Sciatic nerve (tissue), 2 donors: ENCODE measurements at places on chromosomes 11 and 22. TPM values are rescaled to one million over a fixed set of nuclear protein-coding genes. Genes with fewer than 3 reads are reported as not detected.

- no peak for DNase-seq
Observed at GRCh38 chr11:129639300-129639699, 176.3 kb upstream of the TMEM45B start.

DNA sequence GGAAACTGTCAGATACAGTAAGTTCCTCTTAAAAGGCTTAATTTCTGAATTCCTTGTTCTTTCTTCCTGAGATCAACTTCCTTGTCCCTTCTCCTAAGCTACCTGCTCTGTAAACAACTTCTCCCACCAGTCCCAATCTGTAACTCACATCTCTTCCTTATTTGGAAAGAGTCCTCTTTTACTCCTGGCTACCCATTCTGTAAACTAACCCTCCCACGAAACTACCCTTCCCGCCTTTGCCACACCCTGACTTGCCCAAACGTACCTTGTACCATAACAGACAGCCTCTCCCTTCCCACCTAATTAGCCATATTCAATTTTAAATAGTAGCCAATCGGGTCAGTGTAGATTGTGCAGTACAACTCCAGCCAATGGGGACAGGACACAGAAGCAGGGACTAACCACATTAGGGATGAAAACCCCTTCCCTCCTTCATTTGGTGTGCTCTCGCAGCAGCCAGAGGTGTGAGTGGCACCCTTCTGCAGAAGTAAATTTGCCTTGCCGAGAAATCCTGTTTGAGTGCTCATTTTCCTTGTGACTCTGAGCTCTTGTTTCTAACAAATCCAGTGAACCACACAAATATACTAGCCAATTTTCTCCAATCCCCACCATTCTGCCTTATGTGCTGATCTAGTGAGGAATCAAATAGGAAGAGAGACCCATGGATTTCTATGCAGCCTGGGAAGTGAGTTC is 49.5 kb downstream of the ZNF280B start:
- no peak for DNase-seq

GRCh38 chr11:69971741-69972140 is 106.4 kb upstream of the ANO1 start:
- DNase-seq: no peak

DNA sequence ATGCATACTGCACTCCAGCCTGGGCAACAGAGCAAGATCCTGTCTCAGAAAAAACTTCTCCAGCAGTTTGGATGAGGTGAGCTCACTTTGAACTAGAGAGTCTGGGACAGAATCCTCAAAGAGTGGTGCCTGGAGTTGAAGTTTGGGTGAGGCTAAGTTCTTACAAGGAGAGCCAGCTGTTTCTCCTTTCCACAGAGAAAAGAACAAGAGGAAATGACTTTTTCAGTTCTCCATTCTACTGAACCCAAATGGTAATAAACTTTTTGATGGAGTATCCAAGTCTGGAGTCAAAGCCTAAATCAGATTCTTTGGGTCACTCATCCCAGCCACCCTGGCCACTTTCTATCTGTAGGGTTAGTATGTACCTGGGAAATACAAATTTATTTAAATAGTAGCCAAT is 102.7 kb downstream of the TRAF6 start:
- no peak for DNase-seq

- DNase-seq: no peak
Observed at GRCh38 chr11:83918476-83918875, 632.3 kb upstream of the CCDC90B start.

DNA sequence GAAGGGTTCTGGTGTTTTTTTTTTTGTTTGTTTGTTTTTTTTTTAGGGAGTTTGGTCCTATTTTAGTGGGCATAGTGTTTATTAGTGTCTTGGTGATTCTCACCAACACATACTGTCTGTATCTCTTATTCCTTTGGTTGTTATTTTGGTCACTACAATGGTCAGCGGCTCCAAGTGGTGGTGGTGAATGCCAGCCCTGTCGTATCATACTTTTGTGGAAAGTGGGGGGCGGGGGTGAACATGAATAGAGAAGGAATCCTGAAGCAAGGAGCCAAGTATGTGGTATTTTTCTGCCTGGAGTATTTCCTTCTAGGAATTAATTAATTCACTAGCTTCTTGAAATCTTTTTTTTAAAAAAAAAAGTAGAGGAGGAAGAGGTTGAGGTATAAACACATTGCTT is 79.6 kb downstream of the GRK3 start:
- no peak for DNase-seq

DNA sequence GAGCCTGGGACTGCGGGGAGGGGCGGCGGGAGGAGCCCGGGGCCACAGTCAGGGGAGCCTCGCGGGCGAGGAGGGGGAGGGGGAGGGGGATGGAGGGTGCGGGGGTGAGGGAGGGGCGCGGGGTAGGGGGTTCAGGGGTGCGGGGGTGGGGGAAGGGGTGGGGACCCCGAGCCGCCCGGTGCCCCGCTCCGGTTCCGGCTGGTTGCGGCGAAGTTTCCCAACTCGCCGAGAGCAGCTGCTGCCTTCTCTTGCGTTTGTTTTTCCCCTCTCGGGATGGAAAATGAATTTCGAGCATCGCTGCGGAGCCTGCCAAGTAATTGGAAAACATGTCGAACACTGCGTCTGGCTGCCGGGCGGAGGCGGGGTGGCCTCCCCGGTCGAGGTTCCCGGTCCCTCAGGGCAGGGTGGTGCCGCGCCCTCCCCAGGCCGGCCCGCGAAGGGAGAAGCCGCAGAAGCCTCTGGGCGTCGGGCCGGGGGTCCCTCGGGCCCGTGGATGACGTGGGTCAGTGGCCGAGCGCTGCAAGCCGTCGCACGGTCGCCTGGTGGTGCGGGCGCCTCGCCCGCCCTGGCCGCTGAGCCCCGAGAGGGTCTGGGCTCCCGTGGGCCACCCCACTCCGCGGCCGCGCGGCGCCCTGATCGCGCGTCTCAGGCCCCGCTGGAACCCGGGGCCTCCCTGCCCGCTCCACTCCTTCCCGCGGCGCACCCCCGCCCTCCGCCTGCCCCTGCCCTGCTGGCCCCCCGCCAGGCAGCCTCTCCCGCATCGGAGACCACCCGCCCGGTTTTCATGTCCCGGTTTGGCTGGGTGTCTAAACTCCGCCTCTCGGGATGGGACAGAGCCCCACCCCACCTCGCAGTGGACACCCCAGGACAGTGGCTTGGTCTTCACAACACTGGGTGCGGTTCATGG is 12.1 kb downstream of the SPATA19 start:
- DNase-seq: peak; percentile 74

DNA sequence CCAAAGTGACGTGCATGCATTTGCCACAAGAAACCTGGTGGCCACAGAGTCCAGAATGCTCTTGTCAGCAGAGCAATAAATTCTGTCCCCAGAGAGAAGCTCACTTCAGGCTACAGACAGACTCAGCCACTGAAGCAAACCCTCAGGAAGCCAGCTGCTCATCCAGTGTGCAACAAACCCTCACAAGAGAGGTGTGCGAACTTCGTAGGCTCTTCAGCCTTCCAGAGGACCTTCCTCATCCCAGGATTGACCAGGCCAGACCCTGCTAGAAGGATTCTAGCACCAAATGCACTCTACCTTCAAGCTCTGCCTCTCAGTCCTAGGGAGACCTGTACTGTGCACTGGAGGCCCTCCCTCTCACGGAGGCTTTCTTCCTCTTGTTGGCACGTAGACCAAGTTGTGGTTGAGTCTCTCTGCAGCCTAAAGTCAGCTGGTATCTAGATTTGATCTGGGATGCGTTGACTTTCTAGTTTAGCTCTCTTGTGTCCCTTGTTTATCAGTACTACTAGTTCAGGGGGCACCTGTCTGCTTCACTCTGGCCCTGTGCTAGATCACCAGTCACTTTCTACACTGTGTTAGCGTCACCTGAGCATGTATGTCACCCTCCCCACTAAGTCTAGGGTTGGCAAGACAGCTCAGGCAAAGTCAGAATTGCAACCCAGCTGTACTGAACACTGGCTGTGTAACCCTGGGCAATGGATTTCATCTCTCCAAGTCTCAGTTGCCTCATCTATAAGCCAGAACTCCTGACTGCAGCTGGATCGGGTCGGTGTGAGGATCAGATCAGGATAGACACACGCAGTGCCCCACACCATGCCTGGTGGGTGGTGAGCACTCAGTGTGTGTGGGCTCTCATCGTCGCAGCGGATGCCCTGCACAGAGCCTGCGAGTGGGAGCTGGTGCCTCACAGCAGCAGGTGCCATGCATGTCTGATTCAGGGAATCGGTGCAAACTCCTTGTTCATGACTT is 22.1 kb upstream of the TMPRSS13 start:
- no peak for DNase-seq

GRCh38 chr11:115144014-115144413 is 360.2 kb downstream of the CADM1 start:
- no peak for DNase-seq

DNA sequence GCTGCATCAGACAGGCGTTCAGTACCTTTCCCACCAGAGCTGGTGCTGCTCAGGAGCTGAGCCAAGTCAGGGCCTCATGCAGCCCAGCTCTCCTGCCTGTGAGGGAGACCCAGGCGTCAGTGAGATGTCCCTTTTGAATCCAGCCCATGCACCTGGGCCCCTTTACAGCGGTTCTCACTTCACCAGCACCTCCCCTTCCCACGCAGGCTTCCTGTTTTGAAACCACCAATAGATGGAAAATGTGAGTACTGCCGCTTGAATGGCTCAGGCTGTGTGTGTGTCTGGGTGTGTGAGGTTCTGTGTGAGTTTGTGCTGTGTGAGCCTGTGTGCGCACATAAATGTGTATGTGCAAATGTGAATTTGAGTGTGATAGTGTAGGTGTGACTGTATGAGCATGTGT is 88.4 kb downstream of the UBASH3B start:
- DNase-seq: no peak

DNA sequence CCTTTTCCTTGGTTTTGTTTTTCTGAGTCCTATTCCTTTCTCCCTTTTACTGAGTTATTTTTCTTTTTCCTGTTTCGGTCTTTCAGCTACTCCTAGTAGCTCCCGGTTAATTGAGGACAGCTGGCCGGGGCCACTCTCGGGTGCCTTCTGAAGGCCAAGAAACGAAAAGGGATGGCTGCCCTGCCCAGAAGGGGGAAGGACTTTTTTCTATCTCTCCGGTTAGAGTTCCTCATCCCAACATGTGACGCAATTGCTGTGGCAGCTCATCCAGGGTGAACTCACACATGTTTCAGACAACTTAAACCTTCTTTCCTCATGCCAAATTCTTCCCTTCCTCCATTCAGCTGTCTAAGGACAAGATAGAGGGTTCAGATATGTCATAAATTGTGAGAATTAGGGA is 83.6 kb downstream of the PIWIL4 start:
- DNase-seq: peak; percentile 81

DNA sequence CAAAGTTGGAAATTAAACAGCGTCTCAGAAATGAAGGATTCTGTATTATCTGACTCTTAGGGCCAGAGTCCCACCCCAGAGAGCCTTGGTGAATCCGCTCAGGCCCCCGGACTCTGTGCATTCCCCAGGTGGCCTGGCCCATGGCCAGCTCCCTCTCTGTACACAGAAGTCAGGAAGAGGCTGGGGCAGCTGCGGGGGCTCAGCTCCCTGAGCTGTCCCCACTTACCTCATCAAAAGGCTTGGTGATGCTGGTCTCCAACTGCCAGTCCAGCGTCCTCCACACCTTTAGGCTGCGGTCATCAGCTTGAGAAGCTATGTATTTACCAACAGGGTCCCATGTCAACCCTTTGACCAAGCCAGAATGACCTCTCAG is 35.0 kb downstream of the HIRA start:
- DNase-seq: no peak

DNA sequence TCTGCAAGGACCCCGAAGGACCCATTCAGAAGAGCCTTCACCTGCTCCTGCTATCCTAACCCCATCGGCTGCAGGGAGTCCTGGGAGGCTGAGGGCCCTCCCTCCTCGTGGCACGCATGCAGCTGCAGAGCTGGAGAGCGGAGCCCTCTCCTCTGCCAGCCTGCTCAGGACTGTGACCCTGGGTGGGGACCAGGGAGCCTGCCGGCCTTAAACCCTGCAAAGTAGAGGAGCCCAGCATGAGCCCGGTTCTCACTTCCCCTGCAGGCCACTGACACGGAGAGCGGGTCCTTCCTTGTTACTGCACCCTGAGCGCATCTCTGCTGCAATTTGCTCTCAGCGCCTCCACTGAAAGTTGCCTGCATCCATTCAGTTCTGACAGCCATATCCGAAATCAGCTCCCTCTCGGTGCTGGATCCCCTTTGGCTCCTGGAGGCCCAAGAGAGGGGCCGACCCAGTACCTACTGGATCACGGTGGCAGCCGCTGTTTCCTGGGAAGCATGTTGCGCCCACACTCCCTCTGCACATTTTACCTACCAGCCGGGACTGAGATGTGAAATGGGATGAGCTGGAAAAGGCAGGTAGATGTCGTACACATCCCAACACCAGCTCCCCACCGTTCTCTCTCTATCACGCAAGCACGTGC is 312.1 kb downstream of the NTM start:
- DNase-seq: no peak

- no peak for DNase-seq
Observed at GRCh38 chr11:32487270-32487669, 51.9 kb upstream of the WT1 start.

DNA sequence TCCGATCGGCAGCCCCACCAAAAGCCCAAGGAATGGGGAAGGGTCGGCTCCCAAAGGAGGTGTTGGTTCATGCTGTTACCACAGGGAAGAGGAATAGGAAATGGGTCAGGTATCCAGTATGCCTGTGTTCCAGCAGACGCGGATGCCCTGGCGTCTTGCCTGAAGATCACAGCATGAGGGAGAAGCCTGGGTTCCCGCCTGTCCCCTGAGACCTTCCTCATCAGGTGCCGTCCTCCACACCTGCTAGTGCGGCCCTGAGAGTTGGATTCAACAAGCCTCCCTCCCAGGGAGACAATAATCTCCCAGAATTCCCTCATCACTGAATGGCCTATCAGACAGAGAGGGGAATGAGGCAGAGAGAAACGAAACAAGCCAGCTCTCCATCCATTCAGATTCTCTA is 92.2 kb downstream of the SPATA19 start:
- no peak for DNase-seq

DNA sequence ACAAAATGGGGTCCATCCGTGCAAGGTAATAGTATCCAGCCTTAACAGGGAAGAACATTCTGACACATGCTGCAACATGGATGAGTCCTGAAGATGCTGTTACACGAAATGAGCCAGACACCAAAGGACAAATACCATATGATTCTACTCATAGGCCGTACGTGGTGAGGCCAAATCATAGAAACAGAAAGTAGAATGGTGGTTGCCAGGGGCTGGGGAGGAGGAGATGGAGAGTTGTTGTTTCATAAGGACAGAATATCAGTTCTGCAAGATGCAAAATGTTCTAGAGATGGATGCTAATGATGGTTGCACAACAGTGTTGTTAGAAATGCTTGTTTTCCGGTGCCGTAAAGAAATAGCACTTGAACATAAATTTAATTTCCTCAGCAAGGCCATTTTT is 2.6 kb downstream of the TBX10 start:
- DNase-seq: no peak

Gene CHRM1
- not detected for total RNA-seq

Gene OR5B17
- not detected for total RNA-seq

Gene IGLL1
- total RNA-seq: not detected

Gene SMDT1
- 53.3 TPM for total RNA-seq

Gene OR56A1
- total RNA-seq: 0.13 TPM

Gene TMPRSS5
- total RNA-seq: 35.0 TPM

Gene OR10D3
- not detected for total RNA-seq

Gene GNAZ
- total RNA-seq: 22.8 TPM
